ENCODE measurements at places on chromosomes 4 and X.

DNA sequence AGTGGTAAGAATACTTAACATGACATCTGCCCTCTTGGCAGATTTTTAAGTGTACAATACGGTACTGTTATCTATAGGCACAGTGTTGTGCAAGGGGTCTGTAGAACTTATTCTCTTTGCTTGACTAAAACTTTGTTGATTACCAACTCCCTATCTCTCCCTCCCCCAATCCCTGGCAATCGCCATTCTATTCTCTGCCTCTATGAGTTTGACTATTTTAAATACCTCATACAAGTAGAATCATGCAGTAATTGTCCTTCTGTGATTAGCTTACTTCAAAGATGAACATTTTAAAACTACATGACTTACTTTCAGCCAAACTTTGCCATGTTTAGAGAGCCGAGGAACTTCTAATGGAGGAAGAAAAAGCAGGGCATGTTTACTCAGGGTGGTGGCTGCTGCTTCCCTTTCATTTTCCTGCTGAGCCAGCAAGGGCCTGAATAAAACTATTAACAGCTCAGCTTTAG lies 62.4 kb downstream of the APOO start:
- DNase-seq: peak; percentile 9

DNA sequence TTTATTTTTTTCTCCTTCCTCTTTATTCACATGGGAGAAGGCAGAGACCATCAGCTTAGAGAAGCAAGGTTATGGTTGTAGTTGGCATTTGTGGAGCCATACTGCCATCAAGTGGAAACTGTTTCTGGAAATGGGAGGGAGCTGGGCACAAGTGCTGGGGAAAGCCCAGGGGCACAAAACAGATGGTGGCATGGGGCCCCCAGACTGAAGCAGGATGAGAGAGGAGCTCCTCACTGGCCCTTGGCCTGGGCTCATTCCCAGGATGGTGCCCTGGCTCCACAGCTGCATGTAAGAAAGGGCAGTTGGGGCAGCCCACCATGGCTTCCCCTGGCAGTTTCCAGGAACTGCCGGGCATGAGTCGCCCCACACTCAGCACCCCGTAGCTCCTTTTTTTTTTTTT lies 59.2 kb downstream of the NBDY start:
- peak; percentile 49 for DNase-seq

GRCh38 chr4:77147079-77147782 lies 9.8 kb upstream of the CCNG2 start:
- no peak for DNase-seq

DNA sequence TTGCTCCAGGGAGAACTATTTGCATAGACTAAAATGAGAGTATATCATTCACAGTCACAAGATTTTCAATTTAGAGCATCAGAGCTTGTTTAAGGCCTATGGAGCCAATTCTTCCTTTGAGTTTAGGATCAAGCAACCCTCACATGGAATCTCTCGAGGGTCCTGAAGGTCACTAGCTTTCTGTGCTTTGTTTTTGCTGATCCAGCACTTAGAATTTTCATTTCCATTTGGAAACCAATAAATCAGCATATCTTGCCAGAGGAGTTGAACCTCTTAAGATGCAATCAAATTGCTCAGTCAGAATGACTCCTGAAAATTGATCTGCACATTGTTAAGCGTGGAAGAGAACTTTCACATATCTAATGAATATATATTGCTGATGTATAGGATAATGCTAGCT lies 1039.6 kb downstream of the PDHA2 start:
- DNase-seq: no peak

DNA sequence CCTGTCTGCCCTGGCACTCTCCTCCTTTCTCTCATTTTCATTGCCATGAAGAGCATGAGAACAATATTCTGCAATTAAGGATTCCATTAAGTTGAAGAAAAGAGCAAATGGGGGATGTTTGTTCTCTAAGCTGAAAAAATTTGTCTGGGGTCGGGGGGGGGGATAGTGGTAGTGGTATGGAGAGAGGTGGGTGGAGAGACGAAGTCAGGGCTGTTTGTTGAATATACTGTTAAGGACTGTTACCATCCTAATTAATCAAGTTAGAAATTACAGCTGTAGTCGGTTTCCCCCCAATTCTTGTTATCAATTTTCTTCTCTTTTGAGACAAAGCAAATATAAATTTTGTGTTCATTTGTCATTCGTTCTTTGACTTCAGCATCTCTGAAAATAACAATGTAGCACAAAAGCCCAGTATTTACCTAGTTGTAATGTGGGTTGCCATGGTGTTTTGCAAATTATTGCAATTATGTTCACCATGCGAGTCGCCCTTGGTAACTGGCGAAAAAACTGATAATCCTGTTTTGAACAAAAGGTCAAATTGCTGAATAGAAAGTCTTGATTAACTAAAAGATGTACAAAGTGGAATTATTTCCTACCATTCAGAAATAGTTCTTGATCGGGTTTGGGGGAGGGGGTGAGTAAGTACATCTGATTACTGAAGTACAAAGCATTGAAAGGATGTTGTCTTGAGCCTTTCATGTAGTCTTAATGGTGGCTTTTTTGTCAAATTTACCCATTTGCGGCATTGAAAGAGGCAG lies 139.1 kb downstream of the ARX start:
- peak; percentile 1 for DNase-seq

DNA sequence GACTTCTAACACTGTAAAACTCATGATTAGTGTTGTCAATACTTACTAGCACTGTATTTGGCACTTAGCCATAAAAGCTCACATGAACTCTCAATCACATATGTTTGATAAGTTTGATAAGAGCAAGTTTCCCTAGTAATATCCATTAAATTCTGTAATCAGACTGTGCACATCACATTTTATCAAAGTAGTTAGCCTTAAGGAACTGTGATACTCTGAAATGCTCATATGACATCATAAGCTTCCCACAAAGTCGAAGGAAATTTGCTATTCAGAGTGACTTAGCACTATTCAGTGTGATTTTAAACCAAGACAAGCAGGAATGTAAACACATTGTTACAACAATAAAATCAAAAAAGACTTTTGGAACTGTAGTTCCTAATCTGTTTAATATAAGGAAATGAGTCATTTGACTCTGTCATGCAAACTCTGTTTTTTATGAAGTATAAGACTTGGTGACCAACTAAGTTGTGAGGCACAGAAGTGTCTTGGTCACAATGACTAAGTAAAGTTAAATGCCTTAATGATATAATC lies 6.7 kb downstream of the SLC7A11 start:
- no peak for DNase-seq

GRCh38 chr4:152022543-152022942 lies 261.7 kb upstream of the GATB start:
- DNase-seq: no peak
